ENCODE measurements at places on chromosomes 11 and 22.
A peak's percentile ranks its signal among the peaks of the same experiment; 100 is the strongest.

GRCh38 chr11:71245601-71246391, 6.6 kb downstream of the SHANK2 start:
- no peak for DNase-seq

- no peak for DNase-seq
Measured at GRCh38 chr11:118980191-118980881, 8.8 kb downstream of the FOXR1 start.

DNA sequence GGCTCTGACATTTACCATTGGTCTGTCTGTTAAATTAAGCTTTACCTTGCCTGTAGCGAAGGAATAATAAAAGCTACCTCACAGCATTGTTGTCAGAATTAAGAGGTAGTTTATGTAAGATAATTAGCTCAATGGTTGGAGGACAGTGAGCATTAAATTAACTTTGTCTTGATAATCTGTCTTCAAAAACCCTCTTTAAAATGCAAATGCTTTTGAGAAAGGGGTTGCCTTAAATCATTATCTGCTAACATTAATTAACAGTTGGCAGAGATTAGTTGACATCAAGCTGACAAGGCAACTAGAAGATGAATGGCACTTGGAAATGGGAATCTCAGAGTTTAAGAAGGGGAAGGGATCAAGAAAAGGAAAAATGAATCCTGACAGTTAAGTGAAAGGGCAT, 761.1 kb upstream of the ARHGAP42 start:
- no peak for DNase-seq

DNA sequence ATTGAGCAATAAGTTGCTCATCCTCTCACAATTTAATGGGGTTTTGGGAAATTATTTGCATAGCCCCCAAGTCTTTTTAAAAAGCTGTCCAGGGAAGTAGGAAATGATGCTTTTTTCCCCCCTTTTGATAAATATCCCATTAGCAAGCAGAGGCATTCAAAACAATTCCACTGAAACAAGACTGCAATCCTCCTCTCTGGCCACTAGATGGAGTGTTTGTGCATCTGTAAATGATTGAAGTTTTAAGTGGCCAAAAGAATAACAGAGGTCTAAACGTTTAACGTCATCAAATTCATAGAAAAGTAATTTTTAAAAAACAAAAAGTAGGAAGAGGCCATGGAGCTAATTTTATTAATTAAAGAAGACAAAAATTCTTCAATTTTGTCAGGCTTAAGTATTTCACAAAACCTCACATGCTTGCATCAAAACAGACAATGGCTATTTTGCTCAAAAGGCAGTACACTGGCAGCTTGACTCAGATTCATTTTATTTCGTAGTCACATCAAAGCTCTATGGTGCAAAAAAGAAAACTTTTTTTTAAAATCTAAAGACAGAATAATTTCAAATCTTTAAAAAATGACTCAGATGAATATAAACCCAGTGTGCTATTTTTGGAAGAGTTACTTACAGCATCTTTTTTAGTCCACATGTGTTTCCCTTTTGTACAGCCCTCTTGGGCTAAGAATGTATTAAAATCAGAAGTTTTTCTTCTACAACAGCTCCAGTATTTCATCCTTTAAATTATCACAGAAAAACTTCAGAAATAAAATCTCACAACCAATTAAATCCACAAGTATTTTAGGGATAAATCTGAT, 17.8 kb downstream of the CHORDC1 start:
- DNase-seq = peak; percentile 51

DNA sequence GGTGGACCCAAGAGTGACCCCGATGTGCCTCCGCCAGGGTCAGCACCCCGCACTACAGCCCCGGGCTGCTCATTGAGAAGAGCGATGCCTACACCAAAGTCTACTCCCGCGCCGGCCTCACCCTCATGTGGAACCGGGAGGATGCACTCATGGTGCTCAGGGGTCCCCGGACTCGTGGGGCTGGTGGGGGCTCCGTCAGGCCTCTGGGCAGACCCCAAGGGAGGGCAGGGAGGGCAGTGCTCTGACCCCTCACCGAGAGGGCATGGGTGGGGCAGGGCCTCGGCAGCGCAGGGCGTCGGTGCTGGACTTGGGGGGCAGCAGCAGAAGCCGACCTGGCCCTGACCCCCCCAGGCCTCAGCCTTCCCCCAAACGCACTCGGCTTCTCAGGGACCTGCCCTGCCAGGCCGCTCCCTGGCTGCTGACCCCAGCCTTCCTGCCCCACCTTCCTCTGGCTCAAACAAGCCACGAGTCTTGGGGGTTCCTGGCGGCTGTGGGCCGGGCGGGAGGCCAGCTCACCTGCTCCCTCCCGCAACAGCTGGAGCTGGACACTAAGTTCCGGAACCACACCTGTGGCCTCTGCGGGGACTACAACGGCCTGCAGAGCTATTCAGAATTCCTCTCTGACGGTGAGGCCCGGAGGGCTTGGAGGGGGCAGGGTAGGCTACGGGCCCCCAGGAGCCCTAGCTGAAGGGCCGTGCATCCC, 2.9 kb downstream of the MUC2 start:
- DNase-seq = no peak
